Suprapubic skin (tissue), 4 donors: ENCODE measurements at places on chromosomes 7 and 10. TPM values are rescaled to one million over a fixed set of nuclear protein-coding genes. Genes with fewer than 3 reads are reported as not detected.
A peak's percentile ranks its signal among the peaks of the same experiment; 100 is the strongest.

DNA sequence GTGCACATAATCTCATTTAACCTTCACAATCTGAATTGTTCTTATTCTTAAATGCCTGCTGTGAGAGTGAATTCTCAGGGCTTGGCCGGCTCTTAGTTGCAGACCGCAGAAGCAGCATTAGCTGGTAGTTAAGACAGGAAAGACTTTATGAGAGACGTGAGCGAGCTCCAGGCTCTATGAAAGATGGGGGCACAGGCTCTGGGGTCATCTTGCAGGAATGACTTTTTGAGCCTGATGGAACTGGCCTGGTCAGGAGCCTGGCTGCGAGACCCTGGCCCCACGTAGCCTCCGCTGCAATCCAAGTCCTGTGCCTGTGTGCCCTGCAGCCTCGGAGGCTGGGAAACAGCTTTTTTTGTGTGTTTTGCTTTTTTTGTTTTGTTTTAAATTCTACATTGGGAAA lies 958.8 kb upstream of the ZNF722 start:
- DNase-seq = no peak
- H3K27me3 ChIP-seq = no peaks in the 10 kb centered on the region
- no peaks in the 10 kb centered on the region for H3K36me3 ChIP-seq
- no peak overlapping the region for H3K4me3 ChIP-seq
- H3K27ac ChIP-seq = no peak overlapping the region

- DNase-seq = no peak
- H3K27ac ChIP-seq = no peak overlapping the region
- peaks cover 2% of the 10 kb centered on the region for H3K27me3 ChIP-seq
- H3K4me1 ChIP-seq = no peaks in the 10 kb centered on the region
- H3K36me3 ChIP-seq = no peaks in the 10 kb centered on the region
Measured at GRCh38 chr10:96441987-96442643, 71.6 kb downstream of the TLL2 start.

- no peaks in the 10 kb centered on the region for H3K36me3 ChIP-seq
- peaks cover 17% of the 10 kb centered on the region for H3K4me1 ChIP-seq
- no peaks in the 10 kb centered on the region for H3K27me3 ChIP-seq
- H3K4me3 ChIP-seq = no peak overlapping the region
- no peak overlapping the region for H3K27ac ChIP-seq
Measured at GRCh38 chr10:60480865-60481563, 91.3 kb upstream of the ANK3 start.

STRIP2 gene
- 1.6 TPM for total RNA-seq

- no peak for DNase-seq
- no peak overlapping the region for H3K27ac ChIP-seq
- no peaks in the 10 kb centered on the region for H3K4me1 ChIP-seq
Measured at GRCh38 chr10:28737096-28737495, 59.8 kb downstream of the BAMBI start.

GRCh38 chr10:5527332-5528200 lies 2.8 kb downstream of the CALML3 start:
- peaks cover 47% of the 10 kb centered on the region for H3K4me1 ChIP-seq
- peak overlapping the region; percentile 84 for H3K27ac ChIP-seq
- H3K4me3 ChIP-seq = no peak overlapping the region
- no peaks in the 10 kb centered on the region for H3K27me3 ChIP-seq

GRCh38 chr7:100215895-100216294 lies 3.9 kb upstream of the PVRIG start:
- H3K4me1 ChIP-seq = peaks cover 10% of the 10 kb centered on the region
- no peak overlapping the region for H3K27ac ChIP-seq
- peaks cover 7% of the 10 kb centered on the region for H3K36me3 ChIP-seq
- DNase-seq = no peak
- H3K27me3 ChIP-seq = no peaks in the 10 kb centered on the region
- no peak overlapping the region for H3K4me3 ChIP-seq

DNA sequence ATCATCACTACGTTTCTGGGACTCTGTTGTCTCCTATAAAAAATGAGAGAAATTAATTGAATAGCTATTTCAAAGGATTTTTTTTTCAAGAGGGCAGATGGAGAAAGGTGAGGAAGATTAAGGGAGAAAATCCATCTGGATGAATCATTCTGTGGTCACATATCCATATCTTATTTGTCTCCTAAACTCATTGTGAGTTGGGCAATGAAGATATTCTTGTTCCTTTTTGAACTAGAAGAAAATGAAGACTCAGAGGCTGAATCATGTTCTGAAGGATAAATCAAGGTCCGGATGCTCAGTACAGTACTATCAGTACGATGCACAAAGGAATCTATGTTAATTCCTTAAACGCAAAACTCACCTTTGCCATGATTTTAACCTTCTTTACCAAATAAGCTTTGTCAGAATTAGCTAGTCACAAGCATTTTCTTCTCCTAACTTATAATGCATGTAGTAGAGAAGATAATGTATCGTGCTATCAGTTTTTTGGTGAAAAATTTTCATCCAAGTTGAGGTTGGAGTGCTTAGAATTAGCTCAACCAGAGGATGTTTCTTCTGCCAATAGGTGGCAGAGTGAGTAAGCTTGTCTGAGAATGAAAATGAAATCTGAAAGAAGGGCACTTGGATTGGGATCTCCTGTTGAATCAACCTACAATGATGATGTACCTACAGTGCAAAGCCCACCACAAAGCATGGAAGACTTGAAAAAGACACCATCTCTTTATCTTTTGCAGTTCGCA lies 446.9 kb downstream of the KIF20B start:
- H3K36me3 ChIP-seq = no peaks in the 10 kb centered on the region
- DNase-seq = no peak
- H3K4me3 ChIP-seq = no peak overlapping the region

DNA sequence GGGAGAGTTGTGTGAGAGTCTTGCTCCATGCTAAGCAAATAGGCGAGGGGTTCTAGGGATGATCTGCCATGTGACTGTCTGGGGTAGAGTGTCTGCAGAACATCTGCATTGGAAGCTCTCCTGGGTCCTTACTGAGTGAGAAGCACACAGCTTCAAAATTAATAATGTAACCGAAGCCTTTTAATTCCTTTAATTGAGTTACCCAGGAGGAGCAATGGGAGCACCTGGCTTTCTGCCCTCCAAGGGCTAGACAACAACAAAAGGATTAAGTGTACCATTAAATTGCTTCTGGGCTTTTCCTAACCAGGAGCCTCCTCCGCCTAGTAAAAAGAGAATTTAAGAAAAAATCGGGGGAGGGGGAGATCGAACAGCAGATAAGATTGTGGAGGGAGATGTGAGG lies 102.0 kb upstream of the TBX20 start:
- DNase-seq = no peak
- no peak overlapping the region for H3K27ac ChIP-seq
- no peaks in the 10 kb centered on the region for H3K4me1 ChIP-seq
- no peak overlapping the region for H3K4me3 ChIP-seq

DNA sequence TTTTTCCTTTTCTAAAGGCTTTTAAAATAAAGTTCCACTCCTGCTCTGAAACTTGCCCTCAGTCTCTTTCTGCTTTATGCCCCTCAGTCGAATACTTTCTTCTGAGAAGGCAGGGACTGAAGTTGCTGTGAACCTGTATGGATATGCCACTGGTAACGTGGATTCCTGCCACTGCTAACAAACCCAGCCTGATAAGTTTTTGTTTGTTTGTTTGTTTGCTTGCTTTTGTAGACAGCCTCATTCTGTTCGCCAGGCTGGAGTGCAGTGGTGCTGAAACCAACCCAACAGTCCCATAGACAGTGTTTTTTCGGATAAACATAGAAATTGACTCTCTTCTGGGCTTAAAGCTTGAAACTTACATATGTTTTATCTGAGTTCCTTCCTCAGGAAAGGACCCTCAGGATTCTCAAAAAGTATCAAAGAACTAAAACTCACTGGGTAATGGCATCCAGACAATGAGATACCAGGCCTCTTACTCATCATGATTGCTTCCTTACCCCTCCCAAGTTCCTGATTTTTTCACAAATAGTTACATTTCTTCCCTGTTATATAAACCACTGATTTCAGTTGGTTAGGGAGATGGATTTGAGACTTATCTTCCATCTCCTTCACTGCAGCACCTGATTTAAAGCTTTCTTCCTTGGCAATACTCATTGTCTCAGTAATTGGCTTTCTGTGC lies 273.6 kb downstream of the SDHAF3 start:
- DNase-seq = no peak
- no peaks in the 10 kb centered on the region for H3K36me3 ChIP-seq
- H3K4me1 ChIP-seq = no peaks in the 10 kb centered on the region
- no peak overlapping the region for H3K27ac ChIP-seq
- no peaks in the 10 kb centered on the region for H3K27me3 ChIP-seq

DCLRE1A gene
- total RNA-seq = 3.8 TPM

GRCh38 chr10:91975438-91975837 lies 51.9 kb downstream of the BTAF1 start:
- no peaks in the 10 kb centered on the region for H3K27me3 ChIP-seq
- H3K4me1 ChIP-seq = no peaks in the 10 kb centered on the region
- H3K36me3 ChIP-seq = peaks cover 18% of the 10 kb centered on the region
- H3K27ac ChIP-seq = no peak overlapping the region
- no peak for DNase-seq
- H3K4me3 ChIP-seq = no peak overlapping the region

GRCh38 chr10:35705051-35705450 lies 63.0 kb upstream of the FZD8 start:
- DNase-seq = no peak
- H3K36me3 ChIP-seq = no peaks in the 10 kb centered on the region
- no peak overlapping the region for H3K27ac ChIP-seq
- no peaks in the 10 kb centered on the region for H3K4me1 ChIP-seq

DNA sequence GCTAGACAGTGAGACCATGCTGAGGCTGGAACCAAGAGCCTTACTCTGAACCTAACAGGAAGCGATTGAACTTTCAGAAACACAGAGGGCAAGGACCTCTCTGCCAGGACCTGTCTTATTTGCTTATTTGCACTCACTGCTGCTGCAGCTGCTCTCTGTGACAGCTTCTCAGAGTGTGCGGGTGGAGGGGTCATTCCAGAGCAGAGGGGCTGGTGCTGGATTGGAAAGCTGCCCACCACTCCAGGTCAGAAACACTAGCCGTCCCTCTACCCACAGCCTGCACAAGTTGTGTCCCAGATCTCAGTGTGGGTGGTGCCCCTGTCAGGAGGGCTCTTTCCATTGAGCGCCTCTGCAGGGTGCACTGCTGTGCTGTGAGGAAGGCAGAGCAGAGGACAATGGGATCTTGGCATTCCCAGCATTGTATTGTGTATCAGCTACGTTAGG lies 126.2 kb downstream of the CCNY start:
- no peaks in the 10 kb centered on the region for H3K36me3 ChIP-seq
- no peaks in the 10 kb centered on the region for H3K27me3 ChIP-seq
- no peak overlapping the region for H3K4me3 ChIP-seq
- H3K4me1 ChIP-seq = peaks cover 41% of the 10 kb centered on the region

ZNF736 gene
- 8.0 TPM for total RNA-seq

OGA gene
- total RNA-seq = 423 TPM

- no peak overlapping the region for H3K27ac ChIP-seq
- H3K27me3 ChIP-seq = peaks cover 15% of the 10 kb centered on the region
- H3K36me3 ChIP-seq = no peaks in the 10 kb centered on the region
Measured at GRCh38 chr10:49381111-49381900, 14.6 kb downstream of the DRGX start.

DNA sequence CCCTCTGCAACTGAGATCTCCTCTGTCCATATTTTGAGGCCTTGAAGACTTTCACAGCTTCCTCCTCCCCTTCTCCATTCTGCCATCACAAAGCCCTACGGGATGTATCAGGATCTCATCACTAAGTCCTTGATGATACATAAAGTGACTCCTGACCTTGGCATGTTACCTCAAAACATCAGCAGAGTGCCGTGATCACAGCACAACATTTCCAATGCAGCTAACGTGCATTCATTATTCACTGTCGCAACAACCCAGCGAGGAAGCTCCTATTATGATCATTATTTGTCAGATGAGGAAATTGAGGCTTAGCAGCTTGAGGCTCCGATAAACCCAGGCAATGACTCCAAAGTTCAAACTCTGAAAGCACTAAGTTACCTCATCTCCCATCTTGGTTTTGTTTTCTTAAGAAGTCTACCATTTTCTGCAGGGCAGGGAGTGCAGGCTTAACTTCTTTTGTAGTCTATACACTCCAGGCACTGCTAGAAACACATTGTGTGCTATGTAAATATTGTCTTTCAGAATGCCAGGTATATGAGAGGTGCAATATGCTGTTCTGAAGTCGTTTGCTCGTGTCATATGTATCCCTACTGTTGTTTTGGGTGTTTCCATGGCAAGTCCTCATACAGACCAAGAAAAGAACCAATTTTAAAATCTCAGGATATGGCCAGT lies 80.6 kb upstream of the C1QL3 start:
- no peak for DNase-seq
- no peak overlapping the region for H3K4me3 ChIP-seq
- H3K36me3 ChIP-seq = peaks cover 10% of the 10 kb centered on the region
- H3K27me3 ChIP-seq = no peaks in the 10 kb centered on the region
- H3K27ac ChIP-seq = no peak overlapping the region

GRCh38 chr7:141575164-141575563 lies 24.0 kb downstream of the AGK start:
- no peak for DNase-seq
- H3K27ac ChIP-seq = no peak overlapping the region
- no peaks in the 10 kb centered on the region for H3K27me3 ChIP-seq
- peaks cover 5% of the 10 kb centered on the region for H3K36me3 ChIP-seq

CTBP2 gene
- total RNA-seq = 45.7 TPM

DNA sequence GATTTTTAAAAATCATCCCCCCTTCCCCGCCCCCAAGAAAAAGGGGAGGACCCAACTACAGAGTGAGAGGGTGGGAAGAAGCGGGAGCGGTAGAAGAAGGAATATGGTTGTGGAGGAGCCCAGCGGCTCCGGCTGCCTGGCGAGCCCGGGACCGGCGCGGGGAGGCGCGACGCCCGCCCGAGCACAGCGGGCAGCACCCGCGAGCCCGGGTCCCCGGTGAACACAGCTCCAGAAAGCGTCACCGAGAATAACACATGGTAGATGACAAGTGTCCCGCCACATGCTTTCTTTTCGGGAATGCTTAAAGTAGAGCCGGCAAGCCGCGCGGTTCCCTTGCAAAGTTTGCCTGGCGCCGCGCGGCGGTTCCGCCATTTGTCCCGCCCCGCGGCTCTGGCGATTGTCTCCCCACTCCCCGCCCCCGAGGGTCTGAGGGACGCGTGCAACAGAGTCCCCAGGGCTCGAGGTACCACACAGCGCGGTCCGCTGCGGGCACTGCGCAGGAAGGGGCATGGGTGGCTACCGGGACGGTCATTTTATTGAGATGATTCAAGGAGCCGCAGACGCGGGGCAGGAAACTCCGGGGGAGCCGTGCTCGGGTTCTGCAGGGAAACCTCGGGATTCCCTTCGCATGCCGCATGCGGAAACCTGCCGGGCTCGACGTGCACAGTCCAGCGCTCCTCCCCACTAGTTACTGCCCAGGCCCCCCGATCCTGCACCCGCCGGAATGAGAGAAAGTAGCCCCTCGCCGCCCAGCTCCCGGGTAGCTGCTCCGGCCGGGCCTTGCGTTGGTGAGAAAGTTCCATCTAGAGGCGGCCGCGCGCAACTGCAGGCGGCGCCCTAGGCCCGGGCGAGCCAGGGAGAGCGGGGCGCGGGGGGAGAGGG lies 781 bp upstream of the GRM8 start:
- no peaks in the 10 kb centered on the region for H3K36me3 ChIP-seq
- peaks cover 24% of the 10 kb centered on the region for H3K4me1 ChIP-seq
- peaks cover 60% of the 10 kb centered on the region for H3K27me3 ChIP-seq
- no peak overlapping the region for H3K27ac ChIP-seq

AKR1B15 gene
- total RNA-seq = not detected

SMO gene
- total RNA-seq = 17.2 TPM

- no peaks in the 10 kb centered on the region for H3K27me3 ChIP-seq
- no peak overlapping the region for H3K27ac ChIP-seq
- no peak overlapping the region for H3K4me3 ChIP-seq
- no peaks in the 10 kb centered on the region for H3K36me3 ChIP-seq
Measured at GRCh38 chr7:106807474-106807873, 57.6 kb upstream of the PIK3CG start.

ATE1 gene
- total RNA-seq = 22.9 TPM
